ENCODE measurements at places on chromosomes 3 and 15.

GRCh38 chr15:89043031-89044002 lies 44.9 kb upstream of the ABHD2 start:
- no peak overlapping the region for H3K27ac ChIP-seq
- no peaks in the 10 kb centered on the region for H3K27me3 ChIP-seq
- no peak overlapping the region for H3K4me3 ChIP-seq
- H3K4me1 ChIP-seq, result no peaks in the 10 kb centered on the region

DNA sequence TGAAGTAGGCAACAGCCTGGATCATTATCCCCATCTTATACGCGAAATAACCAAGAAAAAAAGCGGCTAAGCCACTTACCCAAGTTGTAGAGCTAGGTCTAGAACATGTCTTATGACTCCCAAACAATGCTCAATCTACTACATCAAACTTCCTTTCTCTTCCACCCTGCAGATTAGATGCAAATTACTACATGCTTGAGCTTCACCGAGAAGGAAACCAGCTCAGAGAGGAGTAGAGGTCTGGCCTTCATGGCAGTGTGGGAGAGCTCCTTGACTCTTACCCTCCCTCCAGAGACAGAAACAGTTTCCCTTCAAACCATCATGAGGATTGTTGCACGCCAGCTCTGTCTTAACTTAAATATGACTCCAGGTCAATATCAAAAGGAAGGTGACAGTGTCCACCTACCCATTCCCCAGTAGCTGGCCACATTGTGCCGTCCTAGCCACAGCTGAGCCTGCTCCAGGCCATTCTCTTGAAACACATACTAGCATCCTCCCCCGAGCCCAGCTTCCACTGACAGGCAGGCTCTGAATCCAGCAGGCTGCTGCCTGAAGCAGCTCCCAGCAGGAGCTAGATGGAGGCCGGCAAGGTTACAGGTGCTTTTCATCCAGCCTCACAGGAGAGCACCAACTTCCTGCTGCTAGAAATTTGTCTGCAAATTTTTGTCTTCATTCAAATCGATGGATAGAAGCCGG lies 56.8 kb downstream of the CPN2 start:
- peaks cover 12% of the 10 kb centered on the region for H3K4me1 ChIP-seq
- peaks cover 22% of the 10 kb centered on the region for H3K27me3 ChIP-seq
- DNase-seq, result no peak
- no peaks in the 10 kb centered on the region for H3K36me3 ChIP-seq
- no peak overlapping the region for H3K27ac ChIP-seq

DNA sequence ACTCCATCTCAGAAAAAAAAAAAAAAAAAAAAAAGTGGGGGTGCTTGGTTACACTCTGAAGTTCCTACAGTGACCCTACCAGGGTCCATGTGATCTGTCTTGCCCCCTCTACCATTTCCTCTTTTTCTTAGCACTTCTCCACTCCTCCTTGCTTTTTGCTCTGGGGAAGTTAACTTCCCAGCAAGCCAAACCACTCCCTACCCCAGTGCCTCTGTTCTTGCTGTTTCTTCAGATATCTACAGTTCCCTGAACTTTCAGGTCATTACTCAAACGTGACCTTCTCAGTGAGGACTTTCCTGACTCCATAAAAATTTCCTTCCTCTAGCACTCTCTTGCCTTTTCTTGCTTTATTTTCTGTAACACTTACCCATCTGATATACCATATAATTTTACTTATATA lies 61.1 kb upstream of the GCNT3 start:
- no peak overlapping the region for H3K4me3 ChIP-seq
- DNase-seq, result no peak
- H3K27me3 ChIP-seq, result no peaks in the 10 kb centered on the region
- H3K4me1 ChIP-seq, result peaks cover 56% of the 10 kb centered on the region
- no peaks in the 10 kb centered on the region for H3K36me3 ChIP-seq

GRCh38 chr15:51793521-51794305 lies 35.7 kb upstream of the TMOD3 start:
- H3K27ac ChIP-seq, result no peak overlapping the region
- no peaks in the 10 kb centered on the region for H3K27me3 ChIP-seq
- no peaks in the 10 kb centered on the region for H3K4me1 ChIP-seq
- H3K4me3 ChIP-seq, result no peak overlapping the region
- DNase-seq, result no peak
- H3K36me3 ChIP-seq, result no peaks in the 10 kb centered on the region

DNA sequence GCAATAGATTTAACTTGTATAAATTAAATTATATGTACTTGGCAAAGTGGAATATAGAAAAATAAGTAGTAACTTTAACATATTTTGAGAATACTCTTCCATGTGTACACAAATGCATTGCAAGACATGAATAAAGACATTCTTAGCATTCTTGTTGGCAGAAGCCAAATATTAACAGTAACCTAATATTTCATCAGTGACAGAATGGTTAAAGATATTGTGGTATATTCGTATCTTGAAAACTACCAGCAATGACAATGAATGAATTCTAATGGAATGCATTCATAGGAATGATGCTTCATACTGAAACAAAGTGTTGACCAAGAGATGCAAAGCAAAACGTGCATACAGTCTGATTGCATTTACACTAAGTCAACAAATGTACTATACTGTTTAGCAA lies 524.7 kb downstream of the GRM7 start:
- H3K4me1 ChIP-seq, result no peaks in the 10 kb centered on the region
- DNase-seq, result no peak
- H3K27ac ChIP-seq, result no peak overlapping the region
- no peaks in the 10 kb centered on the region for H3K36me3 ChIP-seq
- no peaks in the 10 kb centered on the region for H3K27me3 ChIP-seq

DNA sequence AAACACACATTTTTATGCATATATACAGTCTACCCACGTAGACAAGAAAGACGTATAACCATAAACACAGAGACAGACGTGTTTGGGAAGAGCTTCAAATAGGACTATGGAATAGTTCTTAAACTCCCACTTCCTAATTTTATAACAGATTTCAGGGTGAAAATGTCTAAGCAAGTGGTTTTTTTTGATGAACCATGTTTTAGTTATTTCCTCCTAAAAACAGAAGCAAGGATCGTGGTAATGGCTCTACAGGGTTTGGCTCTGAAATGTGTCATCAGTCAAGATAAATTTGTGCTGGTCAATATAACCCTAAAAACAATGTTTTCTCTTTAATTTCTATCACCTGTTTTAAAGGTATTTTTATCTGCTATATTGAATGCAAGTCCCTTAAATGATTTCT lies 58.2 kb downstream of the FMN1 start:
- DNase-seq, result no peak
- no peak overlapping the region for H3K4me3 ChIP-seq
- H3K4me1 ChIP-seq, result no peaks in the 10 kb centered on the region
- no peak overlapping the region for H3K27ac ChIP-seq
- no peaks in the 10 kb centered on the region for H3K27me3 ChIP-seq

GRCh38 chr3:158571969-158572765 lies 1.2 kb downstream of the MLF1 start:
- DNase-seq, result no peak
- no peak overlapping the region for H3K27ac ChIP-seq
- no peaks in the 10 kb centered on the region for H3K27me3 ChIP-seq
- H3K36me3 ChIP-seq, result no peaks in the 10 kb centered on the region
- H3K4me3 ChIP-seq, result no peak overlapping the region

GRCh38 chr3:69541711-69542088 lies 155.8 kb upstream of the FRMD4B start:
- no peak for DNase-seq
- H3K36me3 ChIP-seq, result no peaks in the 10 kb centered on the region
- H3K27me3 ChIP-seq, result peaks cover 32% of the 10 kb centered on the region
- no peak overlapping the region for H3K27ac ChIP-seq
- H3K4me1 ChIP-seq, result peaks cover 7% of the 10 kb centered on the region

DNA sequence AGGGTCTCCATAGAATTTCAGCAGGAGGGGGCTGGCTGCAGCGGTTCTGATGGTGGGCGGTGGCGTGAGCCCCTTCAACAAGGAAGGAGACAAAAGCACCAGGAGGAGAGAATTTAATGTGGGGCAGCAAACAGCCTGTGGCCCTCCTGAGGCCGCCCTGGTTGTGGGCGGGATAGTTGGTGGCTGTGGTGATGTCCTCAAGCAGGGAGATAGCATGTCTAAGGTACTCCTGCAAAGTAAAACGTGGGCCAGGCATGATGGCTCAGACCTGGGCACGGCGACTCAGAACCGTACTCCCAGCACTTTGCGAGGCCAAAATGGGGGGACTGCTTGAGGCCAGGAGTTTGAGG lies 94.0 kb downstream of the LRRK1 start:
- peak; percentile 3 for DNase-seq
- no peaks in the 10 kb centered on the region for H3K27me3 ChIP-seq
- H3K4me1 ChIP-seq, result peaks cover 4% of the 10 kb centered on the region
- H3K4me3 ChIP-seq, result no peak overlapping the region

DNA sequence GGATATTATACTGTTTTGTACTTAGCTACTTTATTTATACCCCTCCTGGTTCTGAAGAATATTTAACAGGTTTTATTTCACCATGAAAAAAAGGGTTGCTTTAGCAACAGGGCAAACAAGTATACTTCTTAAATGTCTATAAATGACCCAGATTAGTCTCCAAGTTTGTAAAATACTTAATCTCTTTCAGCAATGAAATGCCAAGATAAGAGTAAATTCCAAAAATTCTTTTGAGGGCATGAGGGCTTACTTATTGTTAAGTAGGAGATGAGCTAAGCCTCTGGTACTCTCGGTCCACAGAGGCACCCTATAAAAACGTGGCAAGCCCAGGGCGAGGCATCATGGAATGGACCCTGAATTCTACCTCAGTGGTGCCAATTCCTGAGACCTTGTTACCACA lies 264.8 kb upstream of the NSMCE3 start:
- H3K4me3 ChIP-seq, result no peak overlapping the region
- H3K27ac ChIP-seq, result no peak overlapping the region
- no peaks in the 10 kb centered on the region for H3K27me3 ChIP-seq
- H3K4me1 ChIP-seq, result no peaks in the 10 kb centered on the region
- H3K36me3 ChIP-seq, result no peaks in the 10 kb centered on the region

GRCh38 chr3:189507856-189508255 lies 123.3 kb upstream of the TP63 start:
- no peak overlapping the region for H3K27ac ChIP-seq
- no peaks in the 10 kb centered on the region for H3K27me3 ChIP-seq
- DNase-seq, result no peak
- H3K4me1 ChIP-seq, result peaks cover 6% of the 10 kb centered on the region

DNA sequence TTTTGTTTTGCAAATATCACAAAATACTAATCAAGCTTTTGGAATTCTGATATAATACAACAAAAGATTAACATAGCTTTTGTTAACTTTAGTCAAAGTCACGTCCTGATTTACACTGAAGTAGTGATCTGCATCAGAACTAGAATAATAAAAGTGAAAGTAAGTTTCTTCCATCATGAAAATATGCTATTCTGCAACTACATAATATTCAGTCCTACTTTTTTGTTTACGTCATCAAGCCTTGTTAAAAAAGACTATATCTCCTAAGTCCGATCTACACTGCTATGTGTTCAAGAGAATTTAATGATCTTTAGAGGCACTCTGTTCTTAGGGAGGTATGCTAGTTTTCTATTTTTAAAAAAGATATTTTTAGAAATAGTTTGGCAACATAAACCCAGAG lies 330.1 kb downstream of the ARPP21 start:
- no peak for DNase-seq
- H3K4me3 ChIP-seq, result no peak overlapping the region
- H3K27ac ChIP-seq, result no peak overlapping the region

DNA sequence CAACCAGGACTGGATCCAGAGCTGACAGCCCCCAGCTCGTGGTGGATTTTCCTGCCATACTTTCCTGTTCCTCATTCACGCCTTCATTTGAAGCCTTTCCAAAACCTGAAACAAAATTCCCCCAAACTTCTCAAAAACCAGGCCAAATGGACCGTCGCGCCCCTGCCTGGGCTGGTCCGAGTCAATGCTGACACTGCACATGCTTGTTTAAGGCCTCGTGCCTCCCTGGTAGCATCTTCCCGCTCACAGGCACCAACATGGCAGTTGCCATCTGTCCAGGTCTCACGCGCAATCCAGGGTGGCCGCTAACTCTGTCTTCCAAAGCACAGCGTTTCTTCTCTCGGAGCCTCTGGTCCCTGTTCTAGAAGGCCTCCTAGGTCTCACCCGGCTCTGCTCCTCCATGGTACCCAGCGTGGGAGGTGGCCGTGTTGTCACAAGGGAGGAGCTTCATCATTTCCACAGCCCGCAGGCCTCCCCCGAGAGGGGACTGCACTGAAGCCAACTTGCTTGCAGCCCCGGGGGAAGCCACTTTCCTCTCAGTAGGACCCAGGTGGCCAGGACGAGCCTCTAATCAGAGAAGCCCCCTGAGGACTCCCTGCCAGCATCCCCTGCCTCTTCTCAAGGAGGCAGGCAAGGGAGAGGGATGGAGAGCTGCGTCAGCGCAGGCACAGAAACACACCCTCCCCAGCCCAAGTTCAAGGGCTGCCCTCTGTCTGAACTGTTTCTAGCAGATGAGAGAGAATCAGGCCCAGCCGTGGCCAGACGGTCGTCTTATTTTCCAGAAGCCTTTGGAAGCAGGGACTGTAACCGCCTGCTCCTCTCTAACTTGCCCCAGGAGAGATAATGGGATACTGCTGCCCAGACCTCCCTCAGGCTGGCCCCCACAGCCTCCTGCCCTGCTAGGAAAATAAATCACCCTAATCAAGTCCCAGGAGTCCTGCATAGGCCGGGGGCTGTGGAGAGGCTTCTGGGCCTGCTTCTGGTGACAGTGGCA lies 152.8 kb upstream of the TLE3 start:
- H3K27ac ChIP-seq, result no peak overlapping the region
- no peaks in the 10 kb centered on the region for H3K4me1 ChIP-seq
- no peaks in the 10 kb centered on the region for H3K36me3 ChIP-seq
- no peak for DNase-seq

- no peak for DNase-seq
- H3K36me3 ChIP-seq, result no peaks in the 10 kb centered on the region
- H3K27ac ChIP-seq, result no peak overlapping the region
- H3K4me1 ChIP-seq, result no peaks in the 10 kb centered on the region
- H3K4me3 ChIP-seq, result no peak overlapping the region
Measured at GRCh38 chr3:135495891-135496290, 469.6 kb upstream of the PPP2R3A start.

- H3K4me1 ChIP-seq, result no peaks in the 10 kb centered on the region
- H3K4me3 ChIP-seq, result no peak overlapping the region
- H3K27me3 ChIP-seq, result no peaks in the 10 kb centered on the region
- no peak overlapping the region for H3K27ac ChIP-seq
Measured at GRCh38 chr3:109642025-109642424, 304.7 kb upstream of the DPPA4 start.

GRCh38 chr3:45486926-45487325 lies 98.5 kb downstream of the LARS2 start:
- peaks cover 13% of the 10 kb centered on the region for H3K36me3 ChIP-seq
- H3K27me3 ChIP-seq, result no peaks in the 10 kb centered on the region
- no peak overlapping the region for H3K27ac ChIP-seq
- DNase-seq, result no peak
- no peaks in the 10 kb centered on the region for H3K4me1 ChIP-seq
- H3K4me3 ChIP-seq, result no peak overlapping the region

GRCh38 chr3:51928438-51928837 lies 13.3 kb downstream of the RRP9 start:
- H3K27ac ChIP-seq, result no peak overlapping the region
- no peak overlapping the region for H3K4me3 ChIP-seq
- no peaks in the 10 kb centered on the region for H3K36me3 ChIP-seq
- H3K27me3 ChIP-seq, result no peaks in the 10 kb centered on the region
- no peaks in the 10 kb centered on the region for H3K4me1 ChIP-seq

GRCh38 chr3:48414376-48415250 lies 15.3 kb downstream of the PLXNB1 start:
- H3K27me3 ChIP-seq, result no peaks in the 10 kb centered on the region
- DNase-seq, result no peak

Measured in transverse colon (tissue), 4 donors.